ENCODE measurements at places on chromosomes 1 and 21.

- DNase-seq = no peak
These were observed 195.0 kb upstream of the PBX1 start for GRCh38 chr1:164363980-164364379.

DNA sequence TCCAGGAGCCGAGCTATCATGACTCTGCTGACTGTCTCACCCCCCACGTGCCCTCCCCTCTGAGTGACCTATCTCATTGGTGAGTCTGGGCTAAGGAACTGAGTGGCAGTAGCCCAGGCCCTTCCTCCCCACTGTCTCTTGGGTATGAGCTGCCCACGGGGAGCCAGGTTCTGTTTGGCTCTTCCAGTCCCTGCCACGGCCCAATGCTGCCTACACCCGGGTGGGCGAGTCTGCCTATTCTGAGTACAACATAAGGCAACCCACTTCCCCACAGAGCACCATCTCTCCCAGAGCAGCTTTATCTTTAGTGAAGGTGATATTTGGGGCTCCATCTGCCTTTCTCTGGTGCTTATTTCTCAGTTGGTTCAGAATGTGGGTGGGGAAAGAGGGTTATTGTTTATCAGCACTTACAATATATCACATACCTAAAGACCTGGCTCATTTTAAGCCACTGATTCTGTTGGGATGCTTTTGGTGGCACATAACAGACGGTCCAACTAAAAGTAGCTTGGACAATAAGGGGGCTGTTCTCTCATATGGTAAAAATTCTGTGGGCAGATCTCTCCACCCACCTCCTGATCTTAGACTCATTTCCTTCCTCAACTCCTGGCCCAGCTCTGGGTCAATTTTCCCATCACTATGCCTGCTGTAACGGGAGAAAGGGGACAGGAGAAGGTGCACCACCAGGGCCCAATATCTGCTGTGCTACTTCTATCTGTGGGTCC, 27.7 kb upstream of the VWA5B1 start:
- DNase-seq = no peak

DNA sequence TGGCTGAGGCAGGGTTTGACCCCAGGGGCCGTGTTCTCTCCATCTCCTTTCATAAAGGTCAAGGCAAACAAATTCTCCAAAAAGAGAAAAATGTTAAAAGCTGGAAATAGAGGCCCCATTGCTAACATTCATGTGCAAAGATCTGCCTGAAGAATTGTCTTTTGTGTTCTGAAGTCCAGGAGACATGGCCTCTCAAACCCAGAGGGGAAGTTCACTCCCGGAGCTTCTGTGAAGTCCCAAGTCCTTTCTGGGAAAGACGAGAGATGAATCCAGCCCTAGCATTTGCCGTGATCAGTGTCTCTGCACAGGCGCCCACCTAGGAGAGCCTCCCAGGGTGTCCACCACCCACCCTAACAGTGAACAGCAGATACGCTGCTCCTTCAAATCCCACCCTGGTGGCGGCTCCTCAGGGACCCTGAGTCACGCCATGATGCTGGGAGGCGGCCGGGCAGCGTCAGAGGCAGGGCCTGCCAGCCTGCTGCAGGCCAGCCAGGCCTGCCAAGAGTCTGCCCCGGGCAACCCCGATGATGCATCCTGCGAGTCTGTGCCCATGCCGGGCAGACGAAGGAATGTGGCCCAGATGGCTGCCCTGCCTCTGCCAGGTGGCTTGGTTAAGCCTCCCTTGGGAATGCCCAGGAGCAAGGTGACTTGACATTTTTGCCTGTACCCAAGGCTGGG, 5.2 kb upstream of the C2CD2 start:
- no peak for DNase-seq

DNA sequence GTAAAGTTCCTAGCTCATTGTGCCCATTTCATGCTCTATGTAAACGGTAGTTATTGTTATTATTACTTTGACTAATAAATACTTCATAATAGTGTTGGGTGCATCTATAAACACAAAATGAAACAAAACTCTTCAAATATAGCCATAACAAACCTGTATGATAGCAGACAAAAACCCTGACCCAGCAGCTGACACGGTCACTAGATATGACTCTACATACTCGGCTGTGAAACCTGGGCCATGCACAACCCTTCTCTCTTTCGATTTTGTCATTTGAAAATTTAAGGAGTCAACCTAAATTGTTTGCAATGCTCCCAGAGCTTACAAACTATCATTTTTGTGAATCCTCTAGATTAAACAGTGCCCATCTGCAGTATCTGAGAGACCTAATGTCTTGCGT, 8.0 kb upstream of the RGS13 start:
- DNase-seq = no peak

GRCh38 chr1:109721971-109722370, 9.9 kb downstream of the GSTM5 start:
- DNase-seq = no peak

GRCh38 chr1:67479146-67479891, 49.1 kb upstream of the SERBP1 start:
- DNase-seq = peak; percentile 30

GRCh38 chr1:6867729-6868659, 82.7 kb downstream of the CAMTA1 start:
- no peak for DNase-seq

GRCh38 chr1:53754484-53755312, 15.7 kb upstream of the GLIS1 start:
- peak; percentile 72 for DNase-seq

- no peak for DNase-seq
These were observed 11.7 kb upstream of the IFNLR1 start for GRCh38 chr1:24198766-24199165.

GRCh38 chr21:38741950-38742256, 63.8 kb upstream of the ETS2 start:
- DNase-seq = no peak

DNA sequence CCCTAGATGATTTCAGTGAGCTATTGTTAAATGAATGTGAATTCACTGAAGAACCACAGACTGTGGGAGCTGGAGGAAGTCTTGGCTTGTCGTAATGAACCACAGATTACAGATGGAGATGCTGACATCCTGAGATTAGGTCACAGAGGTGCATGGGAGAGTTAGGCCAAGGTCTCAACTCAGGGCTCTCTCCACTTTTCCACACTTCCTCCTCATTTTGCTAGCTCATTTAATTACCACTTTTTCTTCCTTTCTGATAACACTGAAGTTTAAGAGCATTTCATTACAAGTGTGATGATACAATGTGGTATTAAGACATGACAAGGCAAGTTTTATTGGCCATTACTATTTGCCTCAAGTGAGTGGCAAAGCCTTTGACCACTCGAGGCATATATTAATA, 30.8 kb downstream of the ST6GALNAC3 start:
- no peak for DNase-seq

GRCh38 chr1:208188607-208189006, 55.6 kb downstream of the PLXNA2 start:
- no peak for DNase-seq
